ENCODE measurements at places on chromosomes 16 and 17.
A peak's percentile ranks its signal among the peaks of the same experiment; 100 is the strongest.

- peaks cover 7% of the 10 kb centered on the region for H3K4me1 ChIP-seq
- peaks cover 4% of the 10 kb centered on the region for H3K27me3 ChIP-seq
- H3K27ac ChIP-seq, result no peak overlapping the region
- H3K36me3 ChIP-seq, result no peaks in the 10 kb centered on the region
- DNase-seq, result no peak
Measured at GRCh38 chr16:49472598-49472997, 99.0 kb downstream of the C16orf78 start.

- no peak overlapping the region for H3K27ac ChIP-seq
- no peak for DNase-seq
- H3K4me3 ChIP-seq, result peak overlapping the region; percentile 84
- H3K36me3 ChIP-seq, result peaks cover 3% of the 10 kb centered on the region
Measured at GRCh38 chr16:30787613-30788378, 791 bp upstream of the ZNF629 start.

DNA sequence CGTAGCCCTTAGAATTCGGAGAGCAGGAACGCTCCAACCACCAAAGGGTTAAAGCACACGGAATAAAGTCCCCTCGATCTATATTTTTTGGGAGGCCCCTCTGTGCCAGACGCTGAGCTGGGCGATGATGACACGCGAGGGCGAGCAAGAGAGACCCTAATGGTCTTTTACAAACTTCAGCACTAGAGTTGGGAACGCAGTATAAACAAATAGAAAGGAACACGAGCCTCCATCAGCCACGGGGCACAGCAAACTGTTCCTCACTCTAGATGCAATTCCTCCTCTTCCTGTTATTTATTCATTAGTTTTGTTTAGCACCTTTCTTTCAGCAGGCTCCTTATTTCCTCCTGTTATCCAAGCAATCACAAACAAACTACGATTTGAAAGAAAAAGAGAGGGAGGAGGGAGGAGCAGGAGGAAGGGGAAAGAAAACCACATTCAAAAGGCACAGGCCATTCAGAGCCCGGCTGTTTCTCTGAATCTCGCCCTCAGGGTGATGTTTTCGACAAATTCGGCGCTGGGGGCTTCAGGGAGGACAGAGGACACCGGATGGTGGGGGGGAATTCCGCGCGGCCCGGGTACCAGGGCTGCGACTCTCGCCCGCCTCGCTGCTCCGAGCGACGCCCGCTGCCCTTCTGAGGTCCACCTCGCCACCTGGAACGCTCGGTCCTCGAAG is 1.6 kb downstream of the TOX3 start:
- H3K4me3 ChIP-seq, result peak overlapping the region; percentile 3
- H3K27me3 ChIP-seq, result peaks cover 11% of the 10 kb centered on the region
- no peak for DNase-seq
- no peak overlapping the region for H3K27ac ChIP-seq

GRCh38 chr17:41308918-41309359 is at the start of gene KRTAP16-1:
TSS of gene KRTAP16-1 (minus strand) at chr17:41309309. CDS start at chr17:41309253, 56 bp downstream.
- peak within 1 kb of the TSS; percentile 76 for H3K4me3 ChIP-seq
- H3K36me3 ChIP-seq, result peaks cover 2% of the 10 kb centered on the region
- H3K4me1 ChIP-seq, result peaks cover 40% of the 10 kb centered on the region
- peak; percentile 25 for DNase-seq
- peak within 1 kb of the TSS; percentile 83 for H3K27ac ChIP-seq
- peaks cover 5% of the 10 kb centered on the region for H3K27me3 ChIP-seq

DNA sequence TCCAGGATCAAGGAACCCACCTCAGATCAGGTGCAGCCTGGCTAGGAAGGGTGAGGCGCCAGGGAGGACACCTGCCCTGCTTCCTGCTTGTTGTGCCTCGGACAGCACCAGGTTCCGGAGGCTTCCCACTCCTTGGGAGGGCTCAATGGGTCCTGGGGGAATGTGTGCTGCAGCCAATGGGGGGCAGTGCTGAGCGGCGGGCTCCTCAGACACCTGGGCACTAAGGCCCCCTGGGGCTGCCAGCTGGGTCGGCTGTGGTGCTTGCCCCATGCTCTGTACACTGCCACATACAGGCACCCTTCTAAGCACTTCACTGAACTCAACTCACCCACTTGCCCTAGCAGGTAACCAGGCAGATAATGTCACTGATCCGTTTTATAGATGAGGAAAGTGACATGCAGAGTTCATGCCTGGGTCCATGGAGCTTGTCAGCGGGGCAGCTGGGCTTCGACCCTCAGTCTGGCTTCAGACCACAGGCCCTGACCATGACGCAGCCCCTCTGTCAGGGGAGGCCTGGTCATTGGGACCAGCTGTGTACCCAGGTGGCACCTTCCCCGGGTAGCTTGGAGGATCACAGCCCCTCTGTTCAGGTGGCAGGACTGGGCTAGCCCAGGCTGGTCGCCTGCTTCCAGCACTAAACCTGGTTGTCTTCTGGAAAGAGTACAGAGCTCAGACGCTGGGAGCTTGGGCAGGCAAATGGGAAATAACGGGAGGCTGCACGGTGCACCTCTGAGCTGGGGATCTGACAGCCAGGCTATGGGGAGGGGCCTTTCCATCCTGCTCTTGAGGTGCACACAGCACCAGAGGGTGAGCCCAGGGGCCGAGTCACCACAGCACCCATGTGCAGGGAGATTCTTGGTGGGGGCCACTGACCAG is 8.2 kb downstream of the FN3K start:
- peaks cover 18% of the 10 kb centered on the region for H3K36me3 ChIP-seq
- no peaks in the 10 kb centered on the region for H3K27me3 ChIP-seq
- DNase-seq, result no peak

All from memory B cell (primary cell).